ENCODE measurements at places on chromosomes 2 and 18. TPM values are rescaled to one million over a fixed set of nuclear protein-coding genes. Genes with fewer than 3 reads are reported as not detected.

- DNase-seq, result no peak
Measured at GRCh38 chr2:188332619-188333018, 40.9 kb downstream of the GULP1 start.

AFG3L2 gene
- total RNA-seq, result 40.6 TPM

FOXI3 gene
- not detected for total RNA-seq

NEU4 gene
- not detected for total RNA-seq

DNA sequence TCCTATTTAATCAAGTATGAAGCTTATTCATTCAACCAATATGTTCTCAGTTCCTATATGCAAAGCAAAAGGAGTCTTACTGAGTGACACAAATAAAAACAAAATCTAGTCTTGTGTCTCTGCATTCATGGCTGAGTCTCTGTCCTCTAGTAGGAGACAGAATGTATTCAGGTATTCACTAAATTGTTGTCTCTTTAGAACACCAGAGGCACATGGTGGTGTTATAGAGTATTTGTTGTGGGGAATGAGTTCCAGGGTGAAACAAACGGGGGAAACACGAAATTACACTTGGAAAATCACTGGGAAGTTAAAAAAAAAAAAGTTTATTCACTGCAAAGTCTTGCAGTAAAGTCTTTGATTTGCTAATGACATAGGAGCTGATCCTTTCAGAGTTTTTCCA is 131.7 kb upstream of the FSHR start:
- no peak for DNase-seq

TRIM54 gene
- total RNA-seq, result 0.51 TPM

CCL20 gene
- 0.53 TPM for total RNA-seq

TMEM182 gene
- total RNA-seq, result 0.95 TPM

GRCh38 chr2:134973241-134974138 is 54.9 kb downstream of the CCNT2 start:
- DNase-seq, result no peak

GAREM1 gene
- 1.1 TPM for total RNA-seq

GRCh38 chr2:239768031-239768790 is 256.9 kb downstream of the NDUFA10 start:
- no peak for DNase-seq

GRCh38 chr2:64422466-64422865 is 31.5 kb upstream of the LGALSL start:
- DNase-seq, result no peak

DNA sequence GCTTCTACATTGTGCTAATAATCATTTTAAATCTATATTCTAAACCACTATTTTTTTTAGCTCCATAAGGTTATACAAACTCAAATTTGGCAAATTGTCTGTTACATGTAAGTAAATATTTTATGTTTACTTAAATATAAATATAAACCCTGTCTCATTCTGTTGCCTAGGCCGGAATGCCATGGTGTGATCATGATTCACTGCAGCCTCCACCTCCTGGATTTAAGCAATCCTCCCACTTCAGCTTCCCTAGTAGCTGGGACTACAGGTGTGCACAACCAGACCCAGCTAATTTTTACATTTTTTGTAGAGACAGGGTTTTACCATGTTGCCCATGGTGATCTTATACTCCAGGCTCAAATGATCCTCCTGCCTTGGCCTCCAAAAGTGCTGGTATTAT is 124.7 kb downstream of the MEIS1 start:
- DNase-seq, result no peak

- DNase-seq, result no peak
Measured at GRCh38 chr2:157439824-157440186, 4.1 kb downstream of the CYTIP start.

- DNase-seq, result no peak
Measured at GRCh38 chr2:170563401-170563800, 151.7 kb upstream of the SP5 start.

GRCh38 chr2:175187378-175187777 is 5.9 kb upstream of the ATP5MC3 start:
- peak; percentile 5 for DNase-seq

SLC9A4 gene
- total RNA-seq, result 0.07 TPM

SNX17 gene
- 86.5 TPM for total RNA-seq

DHRS9 gene
- total RNA-seq, result not detected

SIGLEC15 gene
- not detected for total RNA-seq

DNA sequence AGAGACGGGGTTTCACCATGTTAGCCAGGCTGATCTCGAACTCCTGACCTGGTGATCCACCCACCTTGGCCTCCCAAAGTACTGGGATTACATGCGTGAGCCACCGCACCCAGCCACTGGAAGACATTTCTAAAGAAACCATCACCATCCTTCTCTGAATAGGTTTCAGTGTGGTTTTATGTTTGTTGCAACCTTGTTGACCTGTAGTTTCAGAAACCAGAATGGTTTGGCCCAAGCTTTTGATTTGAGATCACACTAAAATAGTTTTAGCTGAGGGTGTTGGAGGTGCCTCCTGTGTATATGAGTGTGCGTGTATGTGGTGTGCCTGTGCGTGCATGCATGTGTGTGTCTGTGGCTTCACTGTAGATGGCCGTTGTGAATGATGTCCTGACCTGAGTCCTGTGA is 26.2 kb downstream of the INPP4A start:
- no peak for DNase-seq

- no peak for DNase-seq
Measured at GRCh38 chr2:56912490-56912889, 728.7 kb downstream of the CCDC85A start.

AP1S3 gene
- 3.8 TPM for total RNA-seq

LINC00305 gene
- total RNA-seq, result not detected

GRCh38 chr18:50439460-50440015 is 64.7 kb downstream of the SKA1 start:
- DNase-seq, result no peak

- no peak for DNase-seq
Measured at GRCh38 chr18:9130806-9131205, 5.8 kb upstream of the ANKRD12 start.

AKAIN1 gene
- total RNA-seq, result not detected

- DNase-seq, result no peak
Measured at GRCh38 chr2:58207189-58207588, 33.9 kb downstream of the FANCL start.

GRCh38 chr2:69918401-69918800 is 3.5 kb downstream of the MXD1 start:
- no peak for DNase-seq

DNA sequence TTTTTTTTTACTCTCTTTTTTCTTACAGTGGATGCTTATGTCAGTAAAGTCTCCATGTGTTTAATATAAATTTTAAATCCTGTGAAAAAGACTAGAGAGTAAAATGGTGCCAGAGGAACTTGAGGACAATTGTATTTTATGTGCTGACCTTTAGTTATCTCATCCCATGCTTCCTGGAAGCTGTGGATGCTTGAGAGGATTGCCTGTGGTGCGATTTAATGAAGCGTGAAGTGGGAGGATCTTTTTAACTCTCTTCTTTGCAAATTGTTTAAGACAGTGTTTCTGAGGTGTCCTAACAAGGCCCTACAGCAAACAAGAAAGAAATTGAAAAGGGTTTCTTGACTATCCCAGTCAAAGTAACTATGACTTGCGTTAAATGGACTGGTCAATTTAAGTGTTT is 84.2 kb downstream of the DTNA start:
- no peak for DNase-seq

All from endothelial cell of umbilical vein (primary cell).